ENCODE measurements at places on chromosomes 16 and 17.

- DNase-seq, result no peak
Observed at GRCh38 chr17:70892527-70892926, 723.2 kb downstream of the KCNJ2 start.

DNA sequence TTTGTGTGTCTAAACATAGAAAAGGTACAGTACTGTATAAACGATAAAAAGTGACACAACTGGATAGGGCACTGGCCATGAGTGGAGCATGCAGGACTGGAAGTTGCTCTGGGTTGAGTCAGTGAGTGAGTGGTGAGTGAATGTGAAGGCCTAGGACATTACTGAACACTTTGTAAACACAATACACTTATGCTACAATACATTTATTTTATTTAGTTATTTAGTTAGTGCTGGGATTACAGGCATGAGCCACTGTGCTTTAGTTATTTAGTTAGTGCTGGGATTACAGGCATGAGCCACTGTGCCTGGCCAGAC lies 4.6 kb downstream of the CFAP20 start:
- DNase-seq, result no peak

- DNase-seq, result no peak
Observed at GRCh38 chr17:46842835-46843234, 8.5 kb upstream of the WNT9B start.

DNA sequence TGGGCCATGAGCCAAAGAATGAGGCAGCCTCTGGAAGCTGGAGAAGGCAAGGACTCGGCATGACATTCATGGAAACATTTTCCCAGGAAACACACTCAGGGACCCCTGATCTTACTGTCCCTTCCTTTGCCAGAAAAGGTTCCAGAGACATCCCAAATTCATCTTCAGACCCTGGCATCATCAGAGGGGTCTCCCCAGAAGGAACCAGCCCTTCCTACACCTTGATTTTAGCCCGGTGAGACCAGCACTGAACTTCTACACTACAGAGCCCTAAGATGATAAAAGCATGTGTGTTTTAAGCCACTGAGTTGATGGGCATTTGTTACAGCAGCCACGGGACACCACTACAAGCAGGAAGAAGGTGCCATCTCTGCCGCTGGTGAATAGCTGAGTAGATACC lies 262.3 kb downstream of the C16orf95 start:
- no peak for DNase-seq

DNA sequence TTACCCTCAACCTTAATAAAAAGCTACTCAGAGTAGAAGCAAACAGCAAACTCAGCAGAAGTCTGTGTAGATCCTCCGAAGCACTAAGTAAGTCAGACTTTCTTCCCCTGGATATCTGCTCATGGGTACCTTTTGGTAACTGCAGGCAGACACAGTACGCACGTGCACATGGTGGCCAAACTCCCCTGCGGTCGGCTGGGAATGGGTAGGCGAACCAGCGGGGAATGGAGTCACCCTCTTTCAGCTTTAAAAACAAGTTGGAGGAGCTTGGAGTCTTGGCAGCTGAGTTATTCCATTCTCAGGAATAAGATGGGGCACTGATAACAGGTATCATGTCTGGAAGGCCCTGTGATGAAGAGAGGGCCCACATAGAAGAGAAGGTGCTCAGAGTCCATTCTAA lies 16.3 kb downstream of the CYB561 start:
- no peak for DNase-seq

DNA sequence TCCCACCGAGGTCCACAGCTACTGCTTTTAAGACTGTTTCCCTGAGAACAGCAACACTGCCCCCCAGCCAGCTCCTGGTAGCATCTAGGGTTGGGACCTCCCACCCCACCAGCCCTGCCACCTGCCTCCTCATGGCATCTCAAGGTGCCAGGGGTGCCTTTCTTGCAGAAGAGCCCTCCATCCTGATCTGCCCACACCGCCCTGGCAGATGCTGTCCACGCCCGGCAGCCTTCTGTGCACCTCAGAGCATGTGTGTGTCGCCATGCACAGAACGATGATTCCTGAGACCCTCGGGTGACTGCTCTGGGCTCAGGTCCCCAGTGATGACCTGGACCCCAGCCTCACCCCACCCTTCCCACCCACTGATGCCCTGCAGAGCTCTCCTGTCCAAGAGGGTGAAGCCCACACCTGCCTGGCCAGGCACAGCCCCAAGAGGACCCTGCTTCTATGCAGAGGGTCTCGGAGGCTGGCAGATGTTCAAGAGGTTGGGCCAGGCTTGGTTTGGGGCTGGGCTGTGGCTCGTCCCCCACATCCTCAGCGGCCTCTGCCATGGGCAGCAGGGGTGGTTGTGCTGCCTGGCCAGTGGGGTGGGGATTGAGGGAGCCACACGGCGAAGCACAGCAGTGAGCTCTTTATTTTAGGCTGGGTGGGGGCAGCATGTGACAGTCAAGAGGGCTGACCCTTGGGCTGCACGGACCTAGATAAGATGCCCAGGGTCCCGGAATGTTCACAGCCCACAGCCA lies 5.2 kb upstream of the SPATA2L start:
- no peak for DNase-seq
